ENCODE measurements at places on chromosomes 1 and 21. TPM values are rescaled to one million over a fixed set of nuclear protein-coding genes. Genes with fewer than 3 reads are reported as not detected.

GRCh38 chr1:102588536-102588935 is 519.8 kb downstream of the COL11A1 start:
- DNase-seq: no peak

DNA sequence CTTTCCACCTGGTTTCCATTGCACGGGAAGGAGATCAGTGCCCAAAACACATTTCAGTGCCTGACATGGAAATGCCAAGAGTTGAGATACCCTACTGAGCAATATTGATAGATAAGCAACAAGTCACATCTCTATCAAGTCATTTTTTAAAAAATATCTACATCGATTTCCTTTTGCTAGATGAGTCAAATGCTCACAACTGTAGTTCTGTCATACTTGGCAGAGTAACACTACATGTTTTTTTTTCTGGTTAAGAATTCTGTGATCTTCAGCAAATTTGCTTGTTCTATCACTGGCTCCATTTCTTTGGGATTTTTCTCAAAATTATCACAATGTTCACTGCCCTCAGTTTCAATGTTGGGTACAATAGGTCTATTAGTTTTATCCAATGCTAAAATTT is 145.4 kb downstream of the ZC3H11B start:
- no peak for DNase-seq

F13B gene
- polyA plus RNA-seq: not detected

FCMR gene
- polyA plus RNA-seq: 2.5 TPM

Measured in renal pelvis (tissue), 12 donors.